ENCODE measurements at places on chromosomes 7 and 10.

- DNase-seq = no peak
These were observed 90.9 kb upstream of the NPS start for GRCh38 chr10:127458016-127458810.

DNA sequence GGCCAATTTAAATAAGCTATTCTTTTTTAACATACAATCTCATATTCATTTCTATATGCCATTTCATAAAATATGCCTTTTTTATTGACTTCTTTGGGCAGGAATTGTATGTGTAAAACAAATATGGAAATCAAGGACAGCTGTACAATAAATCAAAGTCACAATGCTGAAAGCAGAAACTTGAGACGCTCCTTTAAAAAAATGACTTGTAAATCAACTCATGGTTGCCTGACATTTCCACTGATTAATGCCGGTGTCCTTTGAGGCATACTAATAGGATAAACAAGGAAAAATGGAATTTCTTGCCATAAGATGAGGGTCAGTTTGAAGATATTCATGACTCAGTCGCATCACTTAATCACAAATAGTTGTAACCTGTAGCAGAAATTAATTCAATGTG lies 247.4 kb upstream of the TEX47 start:
- no peak for DNase-seq

- DNase-seq = no peak
These were observed 17.4 kb upstream of the SLF2 start for GRCh38 chr10:100895346-100895745.

DNA sequence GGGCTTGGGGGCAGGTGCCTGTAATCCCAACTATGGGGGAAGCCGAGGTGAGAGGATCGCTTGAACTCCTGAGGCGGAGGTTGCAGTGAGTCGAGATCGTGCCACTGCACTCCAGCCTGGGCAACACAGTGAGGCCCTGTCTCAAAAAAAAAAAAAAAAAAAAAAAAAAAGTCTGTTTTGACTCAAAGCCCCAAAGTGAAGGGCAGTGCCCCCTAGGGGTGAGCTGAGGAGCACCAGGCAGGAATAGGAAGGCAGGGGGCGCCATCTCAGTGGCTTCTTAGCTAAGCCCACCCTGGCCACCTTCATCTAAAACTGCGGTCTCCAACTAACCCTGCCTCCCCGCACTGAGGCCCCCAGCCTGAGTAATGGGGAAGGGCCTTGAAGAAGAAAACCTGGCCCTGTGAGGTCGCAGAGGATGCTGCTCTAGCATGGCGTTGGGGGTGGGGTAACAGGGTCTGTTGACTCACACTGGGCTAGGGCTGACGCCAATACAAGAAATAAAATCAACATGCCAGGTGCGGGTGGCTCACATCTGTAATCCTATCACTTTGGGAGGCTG lies 9.8 kb downstream of the PODXL start:
- peak; percentile 26 for DNase-seq
